ENCODE measurements at places on chromosomes 13 and 19. TPM values are rescaled to one million over a fixed set of nuclear protein-coding genes. Genes with fewer than 3 reads are reported as not detected.

DNA sequence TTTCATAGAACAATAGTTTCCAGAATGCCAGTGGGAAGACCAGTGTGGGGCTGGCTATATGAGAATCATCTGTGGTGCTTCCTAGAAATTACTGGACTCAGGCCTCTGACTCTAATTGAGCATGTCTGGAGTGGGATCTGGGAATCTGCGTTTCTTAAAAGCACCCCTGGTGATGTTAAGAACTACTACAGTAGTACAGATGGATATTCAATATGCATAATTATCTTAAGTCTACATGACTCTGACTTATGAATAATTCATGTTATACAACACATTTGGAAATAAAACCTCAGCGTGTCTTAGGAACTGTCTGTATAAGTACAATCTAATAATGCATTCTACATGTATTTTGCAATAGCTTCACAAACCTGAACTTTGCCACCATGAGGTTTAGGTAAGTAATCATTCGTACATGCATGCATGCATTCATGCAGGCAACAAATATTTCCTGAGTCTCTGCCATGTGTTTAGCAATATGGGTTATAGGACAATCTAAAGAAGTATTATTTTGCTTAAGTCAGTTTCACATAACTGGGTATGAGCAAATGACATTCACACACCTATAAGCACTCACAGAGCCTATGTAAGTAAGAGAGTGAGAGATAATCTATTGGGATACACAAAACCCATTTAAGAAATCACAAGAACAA lies 62.0 kb downstream of the EPSTI1 start:
- H3K4me1 ChIP-seq = no peaks in the 10 kb centered on the region
- H3K27ac ChIP-seq = no peak overlapping the region
- no peak for DNase-seq

GRCh38 chr13:60572855-60573254 lies 175.8 kb downstream of the TDRD3 start:
- no peaks in the 10 kb centered on the region for H3K27me3 ChIP-seq
- DNase-seq = no peak
- no peak overlapping the region for H3K27ac ChIP-seq

GRCh38 chr13:98405690-98406344 lies 171.1 kb downstream of the STK24 start:
- DNase-seq = no peak
- no peaks in the 10 kb centered on the region for H3K27me3 ChIP-seq
- H3K36me3 ChIP-seq = no peaks in the 10 kb centered on the region
- H3K27ac ChIP-seq = no peak overlapping the region
- H3K4me1 ChIP-seq = no peaks in the 10 kb centered on the region

- peaks cover 4% of the 10 kb centered on the region for H3K4me1 ChIP-seq
- no peak overlapping the region for H3K4me3 ChIP-seq
- H3K27ac ChIP-seq = no peak overlapping the region
- H3K27me3 ChIP-seq = no peaks in the 10 kb centered on the region
- no peaks in the 10 kb centered on the region for H3K36me3 ChIP-seq
- no peak for DNase-seq
Measured at GRCh38 chr13:113034451-113035212, 65.6 kb downstream of the MCF2L start.

DNA sequence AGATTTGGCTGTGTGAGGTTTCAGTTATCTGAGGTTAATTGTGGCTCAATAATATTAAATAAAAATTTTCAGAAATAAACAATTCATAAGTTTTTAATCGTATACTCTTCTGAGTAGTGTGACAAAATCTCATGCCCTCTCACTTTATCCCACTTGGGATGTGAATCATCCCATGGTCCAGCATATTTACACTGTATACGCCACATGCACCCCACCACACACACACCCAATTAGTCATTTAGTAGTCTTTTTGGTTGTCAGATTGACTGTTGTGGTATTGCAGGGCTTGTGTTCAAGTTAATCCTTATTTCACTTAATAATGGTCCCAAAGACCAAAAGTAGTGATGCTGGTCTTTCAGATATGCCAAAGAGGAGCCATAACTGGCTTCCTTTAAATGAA lies 66.4 kb upstream of the PCDH9 start:
- H3K27ac ChIP-seq = no peak overlapping the region
- no peaks in the 10 kb centered on the region for H3K27me3 ChIP-seq
- no peak overlapping the region for H3K4me3 ChIP-seq
- no peak for DNase-seq

- no peak overlapping the region for H3K4me3 ChIP-seq
- peaks cover 8% of the 10 kb centered on the region for H3K4me1 ChIP-seq
- H3K36me3 ChIP-seq = peaks cover 3% of the 10 kb centered on the region
- no peak for DNase-seq
- no peaks in the 10 kb centered on the region for H3K27me3 ChIP-seq
Measured at GRCh38 chr13:110286833-110287819, 19.8 kb downstream of the COL4A1 start.

DNA sequence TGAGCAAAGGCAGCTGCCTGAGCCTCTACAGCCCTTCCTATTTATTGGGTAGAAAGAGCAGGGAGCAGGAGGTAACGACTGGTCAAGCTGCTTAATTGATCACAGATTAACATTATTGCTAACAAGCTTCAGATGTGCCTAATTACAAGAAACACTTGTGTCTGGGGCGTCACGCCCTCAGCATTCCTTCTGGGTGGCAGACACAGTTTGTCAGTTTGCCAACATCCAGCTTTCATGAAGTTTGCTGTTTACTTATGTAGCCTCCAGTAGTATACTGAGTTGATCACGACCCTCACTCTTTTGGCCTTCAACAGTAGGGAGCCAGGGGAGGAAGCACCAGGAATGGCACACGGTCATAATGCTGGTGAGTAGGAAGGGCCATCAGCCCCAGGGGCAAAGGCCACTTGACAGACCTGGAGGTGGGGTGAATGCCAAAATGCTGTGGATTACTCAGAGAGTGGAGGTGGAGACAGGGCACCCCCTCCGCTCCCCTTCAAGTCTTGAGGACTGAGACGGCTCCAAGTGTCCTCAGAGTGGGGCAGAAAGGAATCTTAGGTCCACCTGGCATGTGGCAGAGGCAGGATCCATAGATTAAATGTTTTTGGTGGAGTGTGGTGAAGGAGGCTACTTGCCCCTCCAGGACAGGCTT lies 34.9 kb upstream of the PSPC1 start:
- H3K27me3 ChIP-seq = no peaks in the 10 kb centered on the region
- no peak for DNase-seq
- no peaks in the 10 kb centered on the region for H3K4me1 ChIP-seq
- H3K27ac ChIP-seq = no peak overlapping the region

DNA sequence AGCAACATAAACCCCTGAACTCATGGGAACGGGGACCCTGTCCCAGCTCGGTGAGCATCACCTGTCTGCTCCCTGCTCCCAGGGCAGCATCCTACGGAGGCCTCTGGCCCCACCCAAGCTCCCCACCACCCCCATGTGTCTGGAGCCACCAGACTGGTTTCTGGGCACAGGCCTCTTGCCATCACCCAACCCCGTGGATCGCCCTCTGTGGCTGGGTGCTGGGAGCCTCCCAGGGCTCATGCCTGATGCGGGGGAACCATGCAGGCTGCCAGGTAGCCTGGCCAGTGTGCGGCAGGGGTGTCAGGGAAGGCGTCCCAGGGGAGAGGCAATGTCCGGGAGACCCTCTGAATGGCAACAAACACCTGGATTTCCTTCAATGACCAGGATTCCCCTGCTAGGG lies 2.7 kb downstream of the MICOS13 start:
- H3K4me3 ChIP-seq = no peak overlapping the region
- no peak for DNase-seq
- H3K27me3 ChIP-seq = no peaks in the 10 kb centered on the region
- H3K27ac ChIP-seq = no peak overlapping the region
- H3K36me3 ChIP-seq = no peaks in the 10 kb centered on the region
- H3K4me1 ChIP-seq = peaks cover 12% of the 10 kb centered on the region

- DNase-seq = no peak
- H3K27me3 ChIP-seq = no peaks in the 10 kb centered on the region
- H3K4me1 ChIP-seq = no peaks in the 10 kb centered on the region
- H3K27ac ChIP-seq = no peak overlapping the region
- H3K4me3 ChIP-seq = no peak overlapping the region
Measured at GRCh38 chr13:90732049-90732448, 615.4 kb upstream of the MIR17HG start.

DNA sequence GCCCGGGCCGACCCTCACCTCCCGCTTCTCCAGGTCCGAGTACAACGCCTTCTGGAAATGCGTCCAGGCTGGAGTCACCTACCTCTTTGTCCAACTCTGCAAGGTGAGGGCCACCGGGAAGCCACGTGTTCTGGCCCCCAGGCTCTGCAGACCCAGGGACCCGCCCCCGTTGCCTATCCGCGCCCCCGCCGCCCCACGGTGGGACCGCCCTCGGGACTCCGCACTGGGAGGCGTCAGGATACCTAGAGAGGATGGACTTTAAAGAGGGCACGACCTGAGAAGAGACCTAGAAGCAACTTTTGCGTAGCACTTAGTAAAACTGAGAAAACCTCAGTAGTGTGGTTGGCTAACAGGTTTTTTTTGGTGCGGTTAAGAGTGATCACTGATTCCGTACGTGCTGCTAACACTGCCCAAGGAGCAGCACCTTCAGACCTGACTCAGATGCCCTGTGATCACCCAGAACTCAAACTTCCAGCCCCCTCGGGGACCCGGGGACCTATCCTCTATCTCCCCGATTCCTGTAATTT lies 492 bp downstream of the TMEM147 start:
- H3K36me3 ChIP-seq = no peaks in the 10 kb centered on the region
- DNase-seq = peak; percentile 76
- peak overlapping the region; percentile 77 for H3K27ac ChIP-seq
- peak overlapping the region; percentile 97 for H3K4me3 ChIP-seq

DNA sequence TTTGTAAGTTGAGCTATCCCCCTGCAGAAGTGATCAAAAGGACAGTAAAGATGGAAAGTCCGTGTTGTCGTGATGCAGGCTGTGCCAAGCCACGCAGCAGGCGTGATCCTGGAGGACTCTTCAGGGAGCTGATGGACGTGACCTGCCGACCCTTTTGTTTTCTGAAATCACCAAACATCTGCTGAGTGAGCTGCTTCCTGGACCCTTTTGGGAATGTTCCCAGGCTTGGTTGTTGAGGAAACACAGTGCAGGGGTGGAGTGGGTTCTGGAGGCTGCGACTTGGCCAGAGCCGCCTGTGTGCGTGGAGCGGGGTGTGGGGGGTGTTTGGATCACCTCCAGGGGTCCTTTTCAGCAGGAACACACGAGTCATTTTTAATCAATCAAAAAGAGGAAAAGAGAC lies 15.4 kb upstream of the CPAMD8 start:
- DNase-seq = no peak
- no peaks in the 10 kb centered on the region for H3K36me3 ChIP-seq
- no peaks in the 10 kb centered on the region for H3K27me3 ChIP-seq
- no peak overlapping the region for H3K4me3 ChIP-seq
- no peak overlapping the region for H3K27ac ChIP-seq
- no peaks in the 10 kb centered on the region for H3K4me1 ChIP-seq

GRCh38 chr13:65330691-65331090 lies 1899.4 kb downstream of the PCDH9 start:
- no peaks in the 10 kb centered on the region for H3K4me1 ChIP-seq
- no peaks in the 10 kb centered on the region for H3K27me3 ChIP-seq
- no peak overlapping the region for H3K27ac ChIP-seq
- H3K36me3 ChIP-seq = no peaks in the 10 kb centered on the region
- no peak overlapping the region for H3K4me3 ChIP-seq

- no peaks in the 10 kb centered on the region for H3K27me3 ChIP-seq
- no peak for DNase-seq
- H3K36me3 ChIP-seq = no peaks in the 10 kb centered on the region
- H3K27ac ChIP-seq = no peak overlapping the region
- no peak overlapping the region for H3K4me3 ChIP-seq
Measured at GRCh38 chr13:104854007-104854406, 1681.5 kb downstream of the EFNB2 start.

Gene C19orf85
- not detected for total RNA-seq

Gene NRTN
- total RNA-seq = 2.1 TPM

Measured in upper lobe of right lung (tissue), 1 donor.